ENCODE measurements at places on chromosomes 7 and 10. TPM values are rescaled to one million over a fixed set of nuclear protein-coding genes. Genes with fewer than 3 reads are reported as not detected.

Gene AKR1D1
- not detected for total RNA-seq

Gene VPS37D
- total RNA-seq = not detected

- no peak overlapping the region for H3K4me3 ChIP-seq
- no peaks in the 10 kb centered on the region for H3K27me3 ChIP-seq
- no peak overlapping the region for H3K27ac ChIP-seq
- no peaks in the 10 kb centered on the region for H3K4me1 ChIP-seq
- DNase-seq = no peak
- H3K36me3 ChIP-seq = no peaks in the 10 kb centered on the region
These were observed 5.3 kb downstream of the AGMO start for GRCh38 chr7:15556339-15557105.

DNA sequence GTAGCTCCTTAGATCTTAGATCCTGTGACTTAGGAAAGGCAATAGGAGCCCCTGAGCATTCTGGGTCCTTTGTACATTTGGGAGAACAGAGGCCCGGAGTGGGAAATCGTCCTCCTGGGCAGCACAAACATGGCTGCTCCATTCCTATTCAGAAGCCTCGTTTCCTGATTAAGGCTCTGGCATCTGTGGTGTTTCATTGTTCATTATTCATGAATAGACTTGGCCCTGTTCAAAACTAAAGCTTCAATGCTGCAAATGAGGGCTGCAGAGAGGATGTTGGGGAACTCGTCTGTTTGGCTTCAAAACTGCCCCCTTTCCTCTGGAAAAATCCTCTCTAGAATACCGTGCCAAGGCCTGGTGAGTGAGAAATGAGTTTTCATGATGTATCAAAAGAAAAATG lies 3.4 kb upstream of the HTRA1 start:
- H3K36me3 ChIP-seq = no peaks in the 10 kb centered on the region
- H3K4me1 ChIP-seq = peaks cover 23% of the 10 kb centered on the region
- no peak for DNase-seq
- no peak overlapping the region for H3K4me3 ChIP-seq
- H3K27me3 ChIP-seq = peaks cover 32% of the 10 kb centered on the region

DNA sequence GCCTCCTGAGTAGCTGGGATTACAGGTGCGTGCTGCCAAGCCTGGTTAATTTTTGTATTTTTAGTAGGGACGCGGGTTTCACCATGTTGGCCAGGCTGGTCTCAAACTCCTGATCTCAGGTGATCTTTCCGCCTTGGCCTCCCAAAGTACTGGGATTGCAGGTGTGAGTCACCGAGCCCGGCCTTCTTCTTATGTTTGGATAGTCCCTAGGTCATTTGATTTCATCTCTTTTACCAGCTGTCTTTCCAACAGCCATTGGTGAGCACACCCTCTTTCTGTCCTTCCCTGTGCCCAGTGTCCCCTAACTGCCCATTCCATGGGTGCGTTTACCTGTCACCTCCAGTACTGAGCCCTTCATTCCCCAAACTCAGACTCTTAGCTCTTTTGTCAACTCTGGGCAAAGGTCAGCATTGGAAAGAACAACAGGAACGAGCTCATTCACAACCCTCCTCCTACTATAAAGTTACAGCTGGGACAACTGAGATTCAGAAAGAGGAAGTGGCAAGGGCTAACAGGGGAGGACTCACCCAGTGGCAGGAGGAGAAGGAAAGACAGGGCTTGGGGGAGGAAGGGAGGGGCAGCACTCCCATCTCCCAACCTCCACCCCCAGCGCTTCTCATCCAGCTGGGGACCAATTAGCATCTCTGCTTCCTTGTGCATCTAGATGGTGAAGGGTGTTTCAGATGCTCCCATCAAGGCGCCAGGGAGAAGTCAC lies 5.6 kb downstream of the SSC4D start:
- H3K36me3 ChIP-seq = no peaks in the 10 kb centered on the region
- H3K27me3 ChIP-seq = no peaks in the 10 kb centered on the region
- no peak overlapping the region for H3K27ac ChIP-seq

Gene MRPS33
- 46.7 TPM for total RNA-seq

- H3K27me3 ChIP-seq = no peaks in the 10 kb centered on the region
- H3K4me1 ChIP-seq = no peaks in the 10 kb centered on the region
- no peaks in the 10 kb centered on the region for H3K36me3 ChIP-seq
- H3K27ac ChIP-seq = no peak overlapping the region
- H3K4me3 ChIP-seq = no peak overlapping the region
These were observed 302.2 kb downstream of the RPS24 start for GRCh38 chr10:78335691-78336401.

- H3K27ac ChIP-seq = no peak overlapping the region
- no peak for DNase-seq
- H3K36me3 ChIP-seq = no peaks in the 10 kb centered on the region
- no peaks in the 10 kb centered on the region for H3K4me1 ChIP-seq
These were observed 219.8 kb upstream of the GLI3 start for GRCh38 chr7:42456756-42457276.

GRCh38 chr7:142563470-142563869 lies 185.8 kb upstream of the PRSS1 start:
- H3K36me3 ChIP-seq = no peaks in the 10 kb centered on the region
- no peaks in the 10 kb centered on the region for H3K4me1 ChIP-seq
- no peak for DNase-seq
- no peaks in the 10 kb centered on the region for H3K27me3 ChIP-seq

Gene CNTNAP2
- 0.20 TPM for total RNA-seq

All from CD4-positive, alpha-beta memory T cell (primary cell).